ENCODE measurements at places on chromosomes 3 and 15.

DNA sequence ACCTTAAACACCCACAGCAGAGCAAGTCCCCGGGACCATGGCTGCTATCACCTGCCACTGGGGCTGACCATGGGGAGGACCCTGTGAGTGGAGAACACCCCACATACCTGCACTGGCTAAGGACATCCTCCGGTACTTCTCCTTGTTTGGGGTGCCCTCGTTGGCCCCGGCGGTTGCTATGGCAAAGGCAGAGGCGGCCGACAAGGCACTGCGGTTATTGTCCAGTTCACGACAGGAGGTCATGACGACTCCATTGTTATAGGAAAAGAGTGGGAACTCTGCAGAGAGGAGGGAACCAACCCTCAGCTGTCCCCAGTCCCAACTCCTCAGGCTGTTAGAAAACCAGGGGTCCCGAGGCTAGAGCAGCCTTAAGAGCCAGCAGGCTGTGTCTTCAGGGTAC is 54.8 kb upstream of the CTSH start:
- DNase-seq = no peak

DNA sequence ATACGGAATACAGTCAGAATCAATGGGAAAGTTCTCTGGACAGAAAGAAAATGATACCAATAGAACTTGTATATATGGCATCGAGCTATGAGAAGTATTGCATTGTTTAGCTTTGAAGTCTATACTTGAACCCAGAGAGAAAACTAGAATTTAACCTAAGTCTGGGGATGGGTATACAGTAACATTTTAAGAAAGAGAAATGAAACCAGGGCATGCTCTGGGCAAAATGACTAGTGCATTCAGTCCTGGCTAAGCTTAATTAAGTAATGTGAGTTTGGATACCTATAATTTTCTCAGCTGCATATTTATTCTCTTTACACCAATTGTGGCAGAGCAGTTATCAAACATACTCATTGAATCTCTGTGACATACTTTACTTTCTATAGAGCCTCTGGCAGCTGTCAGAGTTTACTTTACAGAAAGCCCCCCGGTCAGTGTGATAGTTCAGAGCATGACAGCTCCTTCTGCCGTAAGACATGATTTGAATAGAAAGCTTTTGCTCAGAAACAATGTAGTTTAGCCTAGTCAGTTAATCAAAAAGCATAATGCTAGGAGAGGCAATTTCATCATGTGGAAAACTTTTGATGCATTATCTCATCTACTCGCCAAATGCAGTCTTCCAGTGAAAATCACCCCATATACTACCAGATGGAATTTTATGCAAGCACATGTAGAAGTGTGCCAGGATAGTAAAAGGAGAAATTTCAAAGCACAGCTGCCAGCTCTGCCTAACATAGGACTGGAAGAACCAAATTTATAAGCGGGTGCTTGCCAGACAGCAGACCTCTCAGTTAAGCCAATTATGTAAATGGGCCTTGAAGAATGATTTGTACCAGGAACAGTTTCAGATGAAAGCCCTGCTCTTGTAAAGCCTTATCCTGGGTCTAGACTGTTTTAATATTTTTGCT is 40.7 kb downstream of the OXSM start:
- peak; percentile 18 for DNase-seq

DNA sequence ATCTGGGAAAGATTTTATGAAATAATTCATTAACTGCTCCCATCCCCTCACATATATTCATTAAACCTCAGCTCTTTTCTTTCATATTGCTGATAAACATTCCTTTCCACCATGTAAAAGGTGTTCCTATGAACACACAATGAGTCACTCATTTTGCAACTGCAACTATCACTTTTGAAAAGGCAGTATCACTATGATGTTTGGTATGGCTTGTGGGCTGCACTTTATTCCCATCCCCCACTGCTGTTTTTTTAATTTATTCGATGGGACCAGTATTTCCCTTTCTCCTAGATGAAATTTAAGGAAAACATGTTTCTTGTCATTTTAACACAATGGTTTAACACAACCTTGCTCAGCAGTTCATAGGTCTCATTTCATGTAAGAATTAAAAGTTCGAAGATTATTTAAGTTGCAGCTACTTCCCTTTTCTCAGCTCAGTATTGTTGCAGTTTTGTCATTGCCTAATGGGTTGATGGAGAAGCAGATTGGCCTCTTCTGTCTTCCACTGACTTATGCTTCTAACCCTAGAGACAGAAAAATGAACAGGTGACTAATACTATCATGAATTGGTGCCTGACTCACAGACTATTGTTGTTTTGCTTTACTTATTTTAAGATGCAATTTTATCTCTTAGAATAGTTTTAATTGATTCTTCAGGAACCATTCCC is 280.3 kb downstream of the ZPLD1 start:
- DNase-seq = no peak

DNA sequence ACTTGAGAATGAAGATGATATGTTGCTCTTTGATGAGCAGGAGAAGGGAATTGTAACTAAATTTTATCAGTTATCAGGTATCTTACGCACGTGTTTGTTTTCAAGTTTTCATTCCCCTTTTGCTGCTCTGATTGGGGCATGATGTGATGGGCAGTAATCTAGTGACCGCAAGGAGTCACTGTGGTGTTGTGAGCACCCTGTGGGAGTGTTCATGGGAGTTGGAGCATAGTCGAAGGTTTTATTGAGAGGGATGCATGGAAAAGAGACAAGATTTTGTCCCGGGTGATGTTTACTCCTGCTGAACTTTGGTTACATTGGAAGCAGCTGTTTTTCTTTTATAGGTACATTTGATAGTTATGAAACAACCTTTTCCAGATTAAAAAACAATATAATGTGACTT is 2.1 kb downstream of the FAN1 start:
- DNase-seq = no peak

GRCh38 chr3:142180761-142181362 is 31.5 kb upstream of the TFDP2 start:
- DNase-seq = no peak

GRCh38 chr3:157059181-157059580 is 100.8 kb downstream of the CCNL1 start:
- no peak for DNase-seq

DNA sequence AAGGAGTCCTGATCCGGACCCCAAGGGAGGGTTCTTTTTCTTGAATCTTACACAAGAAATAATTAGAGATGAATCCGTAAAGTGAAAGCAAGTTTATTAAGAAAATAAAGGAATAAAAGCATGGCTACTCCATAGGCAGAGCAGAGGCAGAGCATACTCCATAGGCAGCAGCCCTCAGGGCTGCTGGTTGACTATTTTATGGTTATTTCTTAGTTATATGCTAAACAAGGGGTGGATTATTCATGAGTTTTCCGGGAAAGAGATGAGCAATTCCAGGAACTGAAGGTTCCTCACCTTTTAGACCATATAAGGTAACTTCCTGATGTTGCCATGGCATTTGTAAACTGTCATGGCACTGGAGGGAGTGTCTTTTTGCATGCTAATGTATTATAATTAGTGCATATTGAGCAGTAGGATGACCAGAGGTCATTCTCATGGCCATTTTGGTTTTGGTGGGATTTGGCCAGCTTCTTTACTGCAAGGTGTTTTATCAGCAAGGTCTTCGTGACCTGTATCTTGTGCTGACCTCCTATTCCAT is 42.2 kb downstream of the C3orf38 start:
- no peak for DNase-seq

DNA sequence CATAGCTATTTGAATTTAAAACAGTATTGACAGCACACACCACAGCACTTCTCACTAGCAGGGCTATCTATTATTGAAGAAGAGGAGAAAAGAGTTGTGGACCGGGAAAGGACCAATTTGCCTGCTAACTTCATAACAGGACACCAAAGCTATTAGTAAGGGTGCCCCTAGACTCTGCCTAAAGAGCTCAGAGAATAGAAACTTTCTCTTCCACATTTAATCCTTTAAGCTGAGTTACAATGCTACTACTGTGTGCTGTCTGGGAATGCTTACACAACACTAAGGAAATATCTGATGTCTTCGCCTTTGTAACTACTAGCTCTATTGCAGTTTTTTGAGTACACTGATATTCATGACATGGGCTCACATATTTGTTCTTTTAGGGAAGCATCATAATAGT is 13.5 kb upstream of the AADAC start:
- DNase-seq = no peak

Measured in cerebellar nuclear complex (tissue), 1 donor.